Stimulated activated CD8-positive, alpha-beta memory T cell treated with anti-CD3 and anti-CD28 coated beads, Interleukin-4, amount 100 ng/mL, for 1 hour (primary cell): ENCODE measurements at places on chromosomes 7 and 10.

GRCh38 chr7:100952641-100953040, 3.3 kb downstream of the MUC3A start:
- no peak for DNase-seq

- DNase-seq, result no peak
Observed at GRCh38 chr10:34491678-34492077, 323.4 kb downstream of the PARD3 start.

DNA sequence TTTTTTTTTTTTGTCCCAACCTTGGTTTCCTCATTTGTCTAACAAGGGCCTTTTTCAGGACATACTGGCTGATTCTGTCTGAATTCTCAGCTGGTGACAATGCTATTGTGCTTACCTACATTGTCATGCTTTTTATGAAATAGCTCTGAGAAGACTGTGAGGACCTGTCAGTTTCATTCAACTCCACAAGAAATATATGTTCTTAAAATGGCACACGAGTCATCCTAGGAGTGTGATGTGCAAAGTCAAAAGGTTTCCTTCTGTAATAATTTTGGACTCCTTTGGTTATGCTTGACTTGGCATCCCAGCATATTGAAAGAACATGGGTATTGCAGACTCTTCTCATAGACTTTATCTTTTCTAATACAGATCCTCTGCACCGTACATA, 316.0 kb downstream of the GFRA1 start:
- DNase-seq, result no peak

GRCh38 chr10:62637249-62638061, 167.1 kb upstream of the ADO start:
- no peak for DNase-seq

GRCh38 chr7:43758822-43759683, 573 bp downstream of the BLVRA start:
- DNase-seq, result no peak

DNA sequence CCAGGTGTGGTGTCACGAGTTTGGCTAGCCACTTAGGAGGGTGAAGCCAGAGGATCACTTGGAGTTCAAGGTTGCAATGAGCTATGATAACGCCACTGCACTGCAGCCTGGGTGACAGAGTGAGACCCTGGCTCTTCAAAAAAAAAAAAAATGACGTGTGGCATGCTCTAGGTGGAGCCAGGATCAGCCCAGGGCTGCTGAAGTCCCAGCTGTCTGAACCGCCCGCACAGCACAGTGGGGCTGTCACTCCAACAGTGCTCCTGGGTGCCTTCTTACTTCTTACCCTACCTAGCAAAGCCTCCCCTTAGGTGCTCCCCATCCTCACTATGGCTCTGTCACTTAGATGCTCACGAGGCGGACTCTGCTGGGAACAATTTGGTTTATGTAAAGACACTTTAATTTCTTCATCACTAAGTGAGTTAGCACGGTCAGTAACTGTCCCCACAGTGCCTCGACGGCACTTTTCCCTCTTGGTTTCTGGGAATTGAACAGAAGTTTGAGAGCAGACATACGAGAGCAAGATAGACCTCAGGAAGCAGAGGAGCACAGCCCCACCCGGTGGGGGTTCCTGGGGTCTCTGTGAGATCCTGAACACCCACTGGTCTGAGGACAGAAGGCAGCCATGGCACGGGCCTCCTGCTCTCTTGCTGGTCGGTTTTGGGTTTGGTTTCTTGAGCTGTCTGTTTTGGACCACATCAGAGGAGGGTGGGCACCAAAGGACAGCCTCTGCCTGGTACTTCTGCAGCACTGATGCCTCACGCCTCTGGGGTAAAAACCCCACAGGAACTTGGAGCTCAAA, 66.2 kb upstream of the BTBD16 start:
- no peak for DNase-seq

- no peak for DNase-seq
Observed at GRCh38 chr7:36403452-36403851, 13.8 kb downstream of the ANLN start.

GRCh38 chr7:80372415-80372814, 139.4 kb downstream of the GNAT3 start:
- DNase-seq, result no peak

DNA sequence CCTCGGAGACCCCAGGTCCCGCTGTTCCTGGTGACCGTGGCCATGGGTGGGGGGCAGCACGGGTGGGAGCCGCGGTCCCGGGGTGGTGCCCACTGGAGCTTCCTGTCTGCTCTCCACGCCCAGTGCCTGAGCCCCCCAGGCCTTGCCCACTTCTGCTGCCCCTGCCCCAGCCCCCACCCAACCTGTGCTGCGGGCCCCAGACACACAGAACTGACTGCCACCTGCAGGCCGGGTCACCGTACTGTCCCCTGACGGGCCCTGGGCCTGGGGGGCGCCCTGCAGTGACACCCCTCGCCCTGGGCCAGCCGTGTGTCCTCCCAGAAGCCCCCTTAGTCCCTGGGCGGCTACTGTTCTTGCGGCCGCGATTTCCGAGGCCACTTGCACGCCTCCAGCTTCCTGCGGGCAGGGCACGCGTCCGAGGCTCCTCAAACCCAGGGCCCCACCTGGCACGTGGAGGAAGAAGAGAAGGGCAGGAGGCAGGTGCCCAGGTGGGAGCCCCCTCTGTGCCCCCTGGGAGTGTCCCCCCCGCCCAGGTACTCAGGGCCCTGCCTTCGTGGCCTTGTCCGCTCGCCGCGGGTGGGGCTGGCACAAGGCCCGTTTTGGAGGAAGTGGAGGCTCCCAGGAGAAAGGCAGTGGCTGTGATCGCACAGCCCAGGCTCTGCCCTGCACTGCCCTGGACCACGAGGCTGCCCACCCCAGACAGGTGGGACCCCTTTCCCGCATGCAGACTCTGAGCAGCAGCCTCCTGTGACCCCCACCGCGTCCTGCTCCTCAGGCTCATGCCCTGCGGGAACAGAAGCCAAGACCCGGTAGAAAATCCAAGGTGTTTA, 10.4 kb downstream of the TMEM184A start:
- no peak for DNase-seq

DNA sequence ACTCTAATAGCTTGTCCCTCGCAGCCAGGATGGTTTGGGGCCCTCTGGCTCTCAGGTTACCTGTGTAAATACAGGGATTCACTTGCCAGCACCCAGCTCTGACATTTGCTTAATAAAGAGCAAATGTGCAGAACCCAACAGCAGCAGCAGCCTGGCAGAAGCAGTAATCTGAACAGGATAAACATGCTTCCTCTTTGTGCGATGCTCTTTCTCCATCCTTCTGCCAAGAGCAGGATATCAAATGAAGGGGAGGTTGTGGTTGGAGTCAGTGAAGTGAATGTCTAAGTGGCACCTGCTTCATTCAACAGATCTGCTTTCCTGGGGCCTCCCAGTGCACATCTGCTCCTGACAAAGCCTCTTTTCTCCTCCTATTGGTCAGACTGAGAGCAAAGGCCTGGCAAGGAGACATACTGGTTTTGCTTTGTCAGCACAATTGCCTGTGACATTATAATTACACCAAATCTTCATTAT, 130.3 kb downstream of the NRF1 start:
- no peak for DNase-seq

DNA sequence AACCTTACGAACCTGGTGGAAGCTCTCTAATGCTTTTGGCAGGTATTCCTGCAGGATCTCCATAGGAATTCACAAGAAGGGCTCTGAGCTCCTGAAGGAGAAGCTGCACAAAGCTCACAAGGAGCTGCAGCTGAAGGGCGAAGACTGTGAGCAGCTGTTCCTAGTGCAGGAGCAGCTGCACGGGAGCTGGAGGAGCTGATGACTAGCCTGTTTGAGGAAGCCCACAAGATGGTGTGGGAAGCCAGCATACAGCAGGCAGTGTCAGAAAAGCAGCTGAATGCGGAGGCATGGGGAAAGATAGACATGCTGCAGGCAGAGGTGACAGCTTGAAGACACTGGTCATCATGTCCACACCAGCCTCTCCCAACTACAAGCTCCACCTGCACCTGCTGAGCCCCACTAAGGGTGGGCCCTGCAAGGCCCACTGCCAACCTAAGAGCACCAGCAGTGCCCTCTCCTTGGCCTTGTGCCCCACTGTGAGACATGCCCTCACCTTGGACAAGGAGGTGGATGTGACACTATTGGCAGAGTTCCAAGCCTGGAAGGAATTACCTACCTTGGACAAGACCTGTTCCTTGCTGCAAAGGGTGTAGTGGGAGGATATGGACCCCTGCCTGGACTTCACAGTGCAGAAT, 250.6 kb downstream of the BBS9 start:
- DNase-seq, result no peak

GRCh38 chr7:2719007-2719406, 31.0 kb downstream of the AMZ1 start:
- DNase-seq, result no peak

DNA sequence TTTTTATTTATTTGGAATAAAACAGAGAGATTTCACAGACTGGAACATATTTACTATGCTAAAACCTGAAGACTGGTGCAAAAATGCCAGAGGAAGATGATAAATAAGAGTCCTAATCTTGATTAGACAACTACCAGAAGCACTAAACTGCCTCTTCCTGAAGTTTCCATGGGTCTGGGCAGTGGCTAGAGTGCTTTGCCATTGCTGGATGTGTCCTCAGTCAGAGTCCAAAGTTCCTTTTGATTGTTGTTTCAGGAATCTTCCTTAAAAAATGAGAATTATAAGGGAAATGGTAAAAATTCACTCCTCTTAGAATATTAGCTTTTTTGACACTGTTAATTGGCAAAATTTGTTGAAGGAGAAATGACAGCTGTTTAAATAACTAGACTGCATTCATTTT, 86.3 kb upstream of the AHR start:
- no peak for DNase-seq

DNA sequence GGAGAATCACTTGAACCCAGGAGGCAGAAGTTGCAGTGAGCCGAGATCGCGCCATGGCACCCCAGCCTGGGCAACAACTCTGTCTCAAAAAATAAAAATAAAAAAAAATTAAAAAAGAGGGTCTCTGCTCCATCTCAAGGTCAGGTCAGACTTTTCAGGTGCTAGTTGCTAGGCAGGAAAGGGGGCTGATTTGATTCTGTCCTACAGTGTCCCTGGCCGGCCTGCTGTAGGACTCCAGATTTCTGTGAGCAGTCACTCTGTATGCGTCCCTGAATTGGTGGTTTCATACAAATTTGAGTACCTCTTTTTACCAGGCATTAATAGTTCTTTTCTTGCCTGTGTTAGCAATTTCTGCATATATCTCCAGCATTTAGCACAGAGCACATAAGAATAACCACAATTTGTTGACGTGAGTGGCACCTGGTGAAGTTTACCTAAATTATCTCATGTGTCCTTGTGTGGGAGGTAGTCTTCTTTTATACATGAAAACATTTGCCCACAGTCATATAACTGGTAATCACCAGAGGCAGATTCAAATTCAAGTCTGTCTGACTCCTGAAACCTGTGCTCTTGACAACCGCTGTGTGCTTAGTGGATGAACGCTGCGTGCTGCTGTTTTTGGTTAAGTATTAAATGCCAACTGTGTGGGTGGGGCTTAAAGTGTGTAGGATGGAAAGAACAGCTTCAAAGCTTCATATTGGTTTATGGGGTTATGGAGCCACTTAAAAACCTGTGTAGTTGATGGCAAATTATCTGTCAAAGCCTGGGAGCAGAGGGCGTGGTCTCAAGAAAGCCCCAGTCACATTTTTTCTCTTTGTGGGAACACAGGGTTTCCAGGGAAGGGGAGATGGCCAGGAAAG, 3.2 kb upstream of the ZNF775 start:
- DNase-seq, result no peak

- no peak for DNase-seq
Observed at GRCh38 chr7:108246227-108246837, 116.2 kb upstream of the LAMB4 start.

DNA sequence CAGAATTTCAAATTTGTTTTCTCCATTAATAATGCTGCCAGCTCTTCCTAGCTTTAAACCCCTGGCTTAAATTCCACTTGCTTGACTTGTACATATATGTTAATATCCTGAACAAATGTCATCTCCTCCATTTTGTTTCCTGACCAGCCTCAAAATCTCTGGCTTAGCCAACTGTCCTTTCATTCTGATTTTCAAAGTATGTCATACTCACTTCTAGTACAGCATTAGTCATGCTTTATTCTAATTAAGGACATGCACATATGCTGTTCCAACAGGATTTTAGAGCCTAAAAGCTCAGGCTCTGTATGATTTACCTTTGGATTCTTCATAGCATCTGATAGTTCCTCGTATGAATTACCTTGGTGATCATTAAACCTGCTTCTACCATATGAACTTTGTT, 158.3 kb downstream of the ZNF438 start:
- DNase-seq, result no peak

GRCh38 chr10:130363051-130363450, 226.9 kb downstream of the GLRX3 start:
- no peak for DNase-seq

GRCh38 chr7:135966341-135967043, 10.7 kb downstream of the MTPN start:
- no peak for DNase-seq

GRCh38 chr10:133237588-133238465, at the start of gene VENTX:
TSS of gene VENTX (plus strand) at chr10:133237855. CDS start at chr10:133237915, 60 bp downstream.
- no peak for DNase-seq

GRCh38 chr10:119849944-119850343, 22.7 kb downstream of the MCMBP start:
- DNase-seq, result no peak

DNA sequence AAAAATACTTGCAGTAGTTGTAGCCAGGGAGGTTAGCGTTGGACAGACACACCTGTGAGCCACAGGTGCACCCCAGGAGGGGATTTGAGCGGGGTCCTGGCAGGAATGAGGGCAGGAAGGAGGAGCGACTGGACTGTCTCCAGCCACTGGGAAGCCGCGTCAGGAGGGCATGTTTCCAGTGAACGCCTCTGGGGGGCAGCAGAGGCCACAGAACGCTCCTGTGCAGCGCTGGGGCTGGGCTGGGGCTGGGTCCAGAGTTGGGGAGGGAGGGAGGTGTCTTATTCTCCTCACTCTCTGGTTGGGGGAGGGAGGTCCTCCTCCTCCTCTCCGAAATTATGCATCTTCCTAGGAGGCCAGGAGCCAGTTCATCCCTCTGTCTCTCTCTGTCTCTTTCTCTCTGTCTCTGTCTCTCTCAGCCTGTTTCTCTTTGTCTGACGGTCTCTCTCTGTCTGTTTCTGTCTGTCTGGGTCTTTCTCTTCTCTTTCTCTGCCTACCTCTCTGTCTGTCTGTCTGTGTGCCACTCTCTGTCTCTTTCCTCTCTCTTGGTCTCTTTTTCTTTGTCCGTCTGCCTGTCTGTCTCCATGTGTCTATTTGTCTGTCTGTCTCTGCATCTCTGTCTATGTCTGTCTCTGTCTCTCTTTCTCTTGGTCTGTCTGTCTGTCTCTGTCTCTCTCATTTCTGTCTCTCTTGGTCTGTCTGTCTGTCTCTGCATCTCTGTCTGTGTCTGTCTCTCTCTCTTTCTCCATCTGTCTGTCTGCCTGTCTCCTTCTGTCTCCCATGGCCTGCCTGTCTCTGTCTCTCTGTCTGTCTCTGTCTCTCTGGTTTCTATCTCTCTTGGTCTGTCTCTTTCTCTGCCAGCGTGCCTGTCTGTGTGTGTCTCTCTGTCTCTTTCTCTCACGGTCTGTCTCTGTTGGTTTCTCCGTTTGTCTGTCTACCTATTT, 9.9 kb upstream of the PSMG3 start:
- peak; percentile 35 for DNase-seq
